Stimulated activated CD8-positive, alpha-beta memory T cell treated with anti-CD3 and anti-CD28 coated beads, Interleukin-2, amount 100 ng/mL, for 1 hour (primary cell): ENCODE measurements at places on chromosomes 2 and 18.

DNA sequence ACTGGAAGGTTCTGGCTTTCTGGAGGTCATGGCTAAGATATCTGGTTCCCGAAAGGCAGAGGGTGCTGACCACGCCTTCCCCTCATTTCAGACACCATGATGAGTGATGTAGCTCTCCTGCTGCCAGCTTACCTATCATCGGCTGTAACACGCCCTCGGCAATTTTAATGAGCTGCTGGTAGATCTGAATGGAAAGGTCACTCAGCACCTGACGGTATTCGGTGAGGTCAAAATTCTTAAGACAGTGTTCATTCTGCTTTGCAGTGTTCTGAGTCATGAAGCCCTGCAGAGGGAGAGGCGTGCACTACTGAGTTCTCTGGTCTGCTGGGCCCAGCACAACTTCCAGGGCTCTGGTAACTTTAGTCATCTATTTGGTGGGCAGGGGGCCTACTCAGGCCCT lies 25.7 kb upstream of the ACAA2 start:
- no peak for DNase-seq

DNA sequence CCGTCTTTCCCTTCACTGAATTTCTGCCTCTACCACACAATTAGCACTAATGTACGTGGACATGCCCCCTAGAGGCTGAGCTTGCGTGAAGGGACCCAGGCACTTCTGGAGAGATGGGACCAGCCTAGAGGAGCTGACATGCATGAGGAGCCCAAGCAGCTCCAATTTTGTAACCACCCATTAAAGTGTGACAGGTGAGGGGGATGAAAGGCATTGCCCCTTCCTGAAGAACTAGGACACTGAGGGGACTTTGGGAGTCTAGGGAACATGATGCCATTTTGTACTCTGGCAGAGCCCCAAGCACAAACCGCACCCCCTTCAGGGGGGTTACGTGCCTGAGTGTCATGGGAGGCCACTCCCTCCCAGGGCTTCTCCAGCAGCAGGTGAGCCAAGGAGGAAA lies 63.6 kb downstream of the HNRNPLL start:
- no peak for DNase-seq

DNA sequence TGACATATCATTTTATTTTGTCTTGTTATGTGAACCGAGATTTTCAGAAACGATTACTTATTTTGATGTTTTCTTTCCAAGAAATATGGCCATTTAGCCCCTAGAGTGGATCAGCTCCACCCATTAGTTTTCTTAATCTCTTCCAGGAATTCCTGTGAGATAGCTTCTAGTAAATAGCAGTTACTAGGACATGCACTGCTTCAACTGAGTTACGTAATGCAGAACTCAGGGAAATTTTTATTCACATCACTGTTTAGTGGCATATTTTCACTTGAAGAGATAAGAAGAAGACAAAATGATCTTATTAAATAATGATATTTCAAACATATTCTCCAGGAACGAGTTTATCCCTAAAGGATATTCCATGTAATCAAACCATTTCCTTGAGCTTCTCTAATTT lies 573.5 kb upstream of the CNTNAP5 start:
- no peak for DNase-seq

GRCh38 chr2:23478933-23479683 lies 94.1 kb downstream of the KLHL29 start:
- no peak for DNase-seq

DNA sequence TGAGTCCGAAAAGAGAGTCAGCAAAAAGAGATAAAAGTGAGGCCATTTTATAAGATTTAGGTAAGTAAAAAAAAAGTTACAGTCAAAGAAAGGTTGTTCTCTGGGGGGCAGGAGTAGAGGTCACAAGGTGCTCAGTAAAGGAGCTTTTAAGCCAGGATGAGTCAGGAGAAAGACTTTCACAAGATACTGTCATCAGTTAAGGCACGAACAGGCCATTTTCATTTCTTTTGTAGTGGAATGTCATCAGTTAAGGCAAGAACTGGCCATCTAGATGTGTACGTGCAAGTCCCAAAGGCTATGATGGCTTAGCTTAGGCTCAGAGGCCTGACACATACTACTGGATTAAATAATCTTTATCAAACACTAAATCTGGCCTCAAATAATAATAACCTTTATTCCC lies 1207.3 kb upstream of the FAM98A start:
- DNase-seq = no peak

DNA sequence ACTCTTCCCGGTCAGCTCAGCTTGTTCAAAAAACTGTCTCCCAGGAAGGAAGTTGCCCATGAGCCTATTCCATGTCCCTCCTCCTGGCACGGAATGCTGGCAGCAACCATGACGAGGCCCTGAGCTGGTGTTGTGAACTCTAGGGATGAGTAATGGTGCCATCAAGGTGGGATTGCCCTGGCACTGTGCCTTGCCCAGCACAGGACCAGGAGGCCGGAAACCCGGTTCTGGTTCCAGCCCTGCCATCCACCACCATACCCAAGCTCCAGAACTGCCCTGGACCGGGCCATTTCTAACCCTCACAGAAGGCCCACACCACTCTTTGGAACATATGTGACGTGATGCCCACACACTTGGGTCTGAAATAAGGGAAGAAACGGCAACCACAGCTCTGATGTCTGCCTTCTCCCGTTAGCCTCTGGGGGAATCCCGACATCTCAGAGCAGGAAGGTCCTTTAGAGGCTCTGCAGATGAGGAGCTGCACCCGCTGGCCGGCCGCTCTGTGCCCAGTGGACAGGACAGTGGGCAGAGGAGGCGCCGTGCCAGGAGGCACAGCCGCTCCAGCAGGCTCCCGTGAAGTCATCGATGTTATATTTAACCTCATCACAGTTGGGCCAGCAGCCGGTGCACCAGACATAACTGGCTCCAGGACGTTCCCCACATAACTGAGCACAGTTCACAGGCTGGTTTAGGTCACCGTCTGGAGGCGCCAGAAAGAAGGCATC lies 462.1 kb upstream of the ID2 start:
- DNase-seq = no peak

GRCh38 chr2:232365621-232366321 lies 12.8 kb upstream of the ALPP start:
- DNase-seq = no peak

DNA sequence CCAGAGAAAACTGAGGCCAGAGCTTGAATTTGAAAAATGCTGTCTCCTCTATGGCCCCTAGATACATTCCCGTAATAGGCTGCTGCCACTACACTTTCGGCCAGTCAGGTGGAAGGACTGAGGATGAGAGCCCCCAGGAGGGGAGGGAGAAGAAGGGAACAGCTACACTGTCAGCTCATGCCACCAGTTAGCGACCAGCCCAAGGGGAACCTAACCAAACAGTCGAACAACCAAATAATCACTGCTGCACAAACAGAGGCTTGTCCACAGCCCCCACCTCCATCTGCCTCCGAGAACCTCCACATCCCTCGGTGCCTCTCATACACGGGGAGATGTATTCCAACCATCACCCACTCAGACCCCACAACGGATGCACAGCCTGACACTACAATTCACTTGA lies 7.3 kb downstream of the ZNF516 start:
- no peak for DNase-seq

DNA sequence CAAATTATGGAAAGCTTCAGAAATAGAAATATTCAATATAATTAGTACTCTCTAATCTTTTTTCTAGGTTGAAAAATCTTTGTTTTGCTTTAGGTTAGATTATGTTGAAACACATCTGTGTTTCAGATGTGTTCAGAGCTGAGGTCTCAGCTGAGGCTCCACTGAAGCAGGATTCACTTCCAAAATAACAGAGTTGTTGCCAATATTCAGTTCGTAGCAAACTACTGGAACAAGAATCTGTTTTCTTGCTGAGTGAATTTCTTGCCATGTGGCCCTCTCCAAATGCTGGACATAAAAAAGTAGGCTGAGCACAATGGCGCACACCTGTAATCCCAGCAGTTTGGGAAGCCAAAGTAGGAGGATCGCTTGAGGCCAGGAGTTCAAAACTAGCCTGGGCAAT lies 8.7 kb downstream of the PHOSPHO2 start:
- DNase-seq = no peak

DNA sequence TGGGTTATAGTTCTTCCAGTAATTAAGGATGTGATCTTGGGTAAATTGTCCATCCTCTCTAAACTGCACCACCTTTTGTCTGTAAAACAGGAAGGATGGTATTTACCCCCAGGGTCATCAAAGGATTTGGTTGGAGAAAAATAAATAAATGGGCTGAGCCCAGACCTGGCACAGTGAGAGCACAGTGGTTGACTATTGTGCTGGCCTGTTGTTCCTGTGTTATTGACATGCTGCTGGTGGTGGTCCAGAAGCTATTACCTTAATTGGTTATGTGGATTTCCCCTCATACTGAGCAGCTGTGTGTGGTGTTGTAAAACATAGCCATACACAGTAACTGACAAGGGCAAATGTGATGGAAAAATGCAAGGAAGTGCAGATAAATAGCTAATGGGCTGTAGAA lies 746 bp upstream of the IL37 start:
- no peak for DNase-seq

DNA sequence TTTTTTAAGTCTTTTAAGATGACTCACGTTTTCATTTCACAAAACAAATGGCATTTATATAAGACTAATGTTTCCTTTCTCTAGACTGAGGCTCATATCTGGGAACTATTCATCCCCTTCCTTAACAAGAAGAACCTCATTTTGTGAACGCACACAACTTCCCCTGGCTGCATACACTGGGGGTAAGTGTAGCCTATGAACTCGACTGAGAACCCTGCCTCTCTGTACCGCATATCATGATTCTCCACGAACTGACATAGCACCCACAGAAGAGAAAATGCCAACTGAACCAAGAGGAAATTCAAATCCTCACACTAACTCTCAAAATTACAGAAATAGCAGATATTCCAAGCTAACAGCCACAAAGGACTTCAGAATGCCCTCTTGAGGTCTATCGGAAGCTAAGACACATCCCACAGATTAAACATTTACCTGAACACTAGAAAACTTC lies 236.7 kb downstream of the TCF4 start:
- no peak for DNase-seq

DNA sequence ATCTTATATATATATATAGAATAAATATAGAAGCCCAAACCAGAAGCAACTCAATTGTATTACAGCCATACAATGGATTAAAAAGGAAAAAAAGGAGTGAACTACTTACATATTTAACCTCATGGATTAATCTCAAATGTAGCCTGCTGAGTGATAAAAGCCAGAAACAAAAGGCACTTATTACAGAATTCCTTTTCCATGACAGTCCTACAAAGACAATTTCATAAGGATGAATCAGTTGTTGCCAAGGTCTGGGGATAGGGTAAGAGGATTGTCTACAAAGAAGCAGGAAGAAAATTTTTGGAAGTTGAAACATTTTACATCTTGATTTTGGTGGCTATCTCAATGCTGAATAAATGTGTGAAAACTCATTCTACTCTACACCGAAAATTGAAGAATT lies 103.9 kb upstream of the DCC start:
- no peak for DNase-seq

GRCh38 chr2:127623388-127624319 lies 22.3 kb upstream of the GPR17 start:
- DNase-seq = no peak

DNA sequence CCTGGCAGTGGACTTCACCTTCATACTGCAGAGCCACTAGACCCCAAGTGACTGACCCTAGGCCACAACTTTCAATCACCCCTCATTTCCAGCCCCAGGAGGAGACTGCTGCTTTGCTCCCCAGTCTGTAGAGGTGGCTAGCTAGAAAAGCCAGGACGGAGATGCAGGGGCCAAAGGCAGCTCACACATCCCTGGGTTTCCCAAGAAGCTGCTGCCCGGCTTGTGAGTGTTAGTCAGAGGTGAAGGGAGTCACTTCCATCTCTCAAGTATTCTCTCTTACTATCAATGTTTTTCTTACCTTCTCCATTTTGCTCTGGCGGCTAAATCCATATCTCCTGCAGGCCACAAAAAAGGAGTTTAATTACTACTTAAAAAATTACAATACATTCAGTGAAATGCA lies 36.2 kb downstream of the CCDC93 start:
- no peak for DNase-seq

DNA sequence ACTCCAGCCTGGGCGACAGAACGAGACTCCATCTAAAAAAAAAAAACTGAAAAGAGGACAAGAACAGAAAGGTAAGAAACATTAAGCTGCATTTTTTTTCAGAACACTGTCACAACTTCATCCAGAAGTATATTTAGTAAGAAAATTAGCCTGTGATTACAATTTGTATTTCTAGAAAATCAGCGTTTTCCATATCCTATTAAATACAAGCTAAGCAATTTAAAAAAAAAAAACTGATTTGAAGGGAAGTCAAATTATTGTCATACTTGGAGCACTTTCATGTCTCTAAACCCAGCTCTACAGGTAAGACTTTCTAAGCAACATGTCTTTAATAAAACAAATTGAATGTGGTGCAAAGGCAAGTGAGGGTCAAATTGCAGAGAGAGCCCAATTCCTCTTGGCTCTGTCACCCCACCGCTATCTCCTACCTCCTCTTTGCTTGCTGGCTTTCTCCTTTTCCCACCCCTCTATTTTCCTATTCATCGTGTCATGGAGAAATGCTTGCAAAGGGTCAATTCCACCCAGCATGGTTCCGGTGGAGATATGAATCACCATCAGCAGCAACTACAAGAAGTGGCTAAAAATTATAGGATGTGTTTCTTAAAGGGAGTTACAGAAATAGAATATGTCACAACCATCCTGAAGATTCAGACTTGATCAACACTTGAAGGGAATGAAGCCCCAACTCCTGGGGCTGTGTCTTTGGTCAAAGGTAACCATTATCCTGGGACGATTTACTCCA lies 68.4 kb upstream of the BCL11A start:
- no peak for DNase-seq

DNA sequence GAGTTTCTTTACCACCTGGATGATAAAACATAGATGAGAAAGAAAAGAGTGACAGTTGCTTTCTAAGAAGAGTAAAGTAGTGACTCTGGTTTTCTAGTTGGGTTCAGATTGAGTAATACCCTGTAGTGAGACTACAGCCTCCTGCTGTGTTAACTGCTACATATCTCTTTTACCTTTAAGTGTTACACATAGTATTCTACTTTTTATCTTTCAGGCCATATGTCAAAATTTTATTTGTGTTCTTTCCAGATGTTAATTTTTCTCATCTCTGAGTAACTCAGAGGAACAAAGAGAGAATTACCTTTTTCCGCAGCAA lies 348.2 kb downstream of the CTNNA2 start:
- DNase-seq = no peak
